ENCODE measurements at places on chromosomes 4 and X.

DNA sequence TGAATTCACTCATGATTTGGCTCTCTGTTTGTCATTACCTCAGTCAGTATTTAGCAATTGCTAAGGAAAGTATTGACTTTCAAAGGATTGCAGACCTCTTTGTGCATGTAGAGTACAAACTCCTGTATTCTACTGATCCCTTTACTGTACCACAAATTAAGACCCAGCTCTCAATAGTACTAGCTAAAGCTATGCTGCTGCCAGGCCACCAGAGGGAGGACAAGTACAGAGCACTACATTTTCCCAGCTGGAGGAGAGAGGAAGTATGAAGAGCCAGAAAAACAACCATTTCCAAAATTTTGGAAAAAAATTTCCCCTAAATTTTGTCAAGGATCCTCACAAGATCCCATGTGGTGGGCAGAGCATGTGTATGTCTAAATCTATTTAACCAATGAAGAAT is 175.0 kb upstream of the MTMR8 start:
- no peak for DNase-seq

DNA sequence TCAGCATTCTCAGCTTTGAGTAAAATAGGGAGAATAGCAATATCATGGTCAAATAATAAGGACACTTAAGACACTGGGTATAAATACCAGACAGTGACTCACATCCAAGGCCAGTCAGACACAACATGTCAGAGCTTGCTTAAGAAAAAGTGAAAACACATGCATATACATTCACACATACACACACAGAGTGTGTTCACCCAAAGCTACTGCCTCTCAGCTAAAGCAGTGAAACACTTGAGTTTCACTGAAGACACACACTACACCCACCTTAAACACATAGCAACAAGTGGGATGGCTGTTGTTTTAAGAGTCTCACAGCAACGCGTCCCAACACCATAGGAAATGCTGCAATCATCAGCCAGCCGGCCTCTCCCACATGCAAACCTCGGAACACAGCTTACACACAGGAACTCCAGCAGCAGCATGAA is 14.4 kb downstream of the SHROOM4 start:
- peak; percentile 89 for DNase-seq

DNA sequence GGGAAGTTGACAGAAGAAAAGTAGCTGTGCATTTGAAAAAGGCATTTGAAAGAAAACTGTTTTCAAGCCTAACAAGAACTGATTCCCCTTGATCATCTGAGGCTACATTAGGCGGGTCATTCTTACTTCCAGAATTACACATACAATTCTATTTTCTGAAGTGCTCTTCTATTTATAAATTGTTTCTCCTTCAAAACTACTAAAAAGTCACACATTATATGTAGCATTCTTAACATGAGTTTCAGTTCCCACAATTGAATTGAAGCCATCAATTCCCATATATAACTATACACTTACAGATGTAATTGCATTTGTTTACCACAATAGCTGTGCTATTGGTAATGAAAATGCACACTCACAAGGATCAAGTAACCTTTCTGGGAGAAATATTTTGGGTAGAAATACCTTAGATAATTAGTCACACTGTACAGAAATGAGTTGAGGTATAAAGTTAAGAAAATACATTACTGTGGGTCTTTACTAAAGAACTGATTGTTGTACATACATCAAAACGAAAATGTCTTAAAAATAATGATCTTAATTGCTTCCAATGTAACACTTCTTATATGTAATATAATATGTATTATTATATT is 1688.0 kb upstream of the AGA start:
- DNase-seq = no peak

DNA sequence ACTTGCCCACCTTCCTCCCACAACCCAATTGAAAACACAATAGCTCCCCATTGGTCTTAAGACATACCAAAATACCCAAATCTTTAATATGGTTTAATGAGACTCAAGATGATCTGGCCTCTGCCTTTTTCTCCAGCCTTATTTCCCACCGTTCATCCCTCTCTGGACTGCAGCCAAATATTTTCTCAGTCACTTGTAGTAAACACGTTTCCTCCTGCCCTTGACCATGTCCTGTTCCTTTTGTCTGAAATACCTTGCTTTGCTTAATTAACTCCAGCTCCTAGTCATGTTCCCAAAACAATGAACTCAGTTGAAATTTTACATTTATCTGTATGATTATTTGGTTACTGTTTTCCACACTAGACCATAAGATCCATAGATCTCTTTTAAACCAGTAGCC is 8.4 kb upstream of the NUP54 start:
- no peak for DNase-seq

DNA sequence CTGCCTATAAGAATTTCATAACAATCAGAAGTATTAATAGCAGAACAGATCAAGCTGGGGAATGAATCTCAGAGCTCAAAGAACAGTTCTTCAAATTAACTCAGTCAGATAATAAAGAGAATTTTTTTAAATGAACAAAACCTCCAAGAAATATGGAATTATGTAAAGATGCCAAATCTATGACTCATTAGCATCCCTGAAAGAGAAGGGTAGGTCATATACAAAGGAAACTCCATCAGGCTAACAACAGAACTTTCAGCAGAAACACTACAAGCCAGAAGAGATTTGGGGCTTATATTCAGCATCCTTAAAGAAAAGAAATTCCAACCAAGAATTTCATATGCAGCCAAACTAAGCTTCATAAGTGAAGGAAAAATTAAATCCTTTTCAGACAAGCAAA is 28.6 kb downstream of the CBR4 start:
- no peak for DNase-seq

GRCh38 chrX:118156254-118156952 is 39.8 kb upstream of the KLHL13 start:
- DNase-seq = no peak

- no peak for DNase-seq
These were observed 291.9 kb downstream of the FAM47A start for GRCh38 chrX:33840176-33840575.

DNA sequence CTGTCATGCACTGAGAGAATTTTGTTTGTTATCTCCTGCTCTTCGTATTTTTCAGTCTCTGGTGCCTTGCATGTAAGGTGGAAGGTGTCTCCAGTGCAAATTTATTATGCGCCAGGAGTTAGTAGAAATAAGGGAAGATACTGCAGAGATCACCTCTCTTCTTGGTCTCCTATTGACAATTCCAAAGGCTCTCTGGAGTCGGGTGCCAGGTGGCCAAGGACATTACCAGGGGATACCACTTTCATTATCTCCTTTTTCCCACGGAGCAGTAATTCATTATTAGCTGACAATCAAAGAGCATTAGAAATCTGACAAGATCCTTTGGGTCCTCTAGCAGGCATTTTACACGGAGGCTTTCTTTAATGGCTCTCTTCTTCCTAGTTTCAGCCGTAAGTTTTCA is 26.0 kb downstream of the ADD1 start:
- no peak for DNase-seq

DNA sequence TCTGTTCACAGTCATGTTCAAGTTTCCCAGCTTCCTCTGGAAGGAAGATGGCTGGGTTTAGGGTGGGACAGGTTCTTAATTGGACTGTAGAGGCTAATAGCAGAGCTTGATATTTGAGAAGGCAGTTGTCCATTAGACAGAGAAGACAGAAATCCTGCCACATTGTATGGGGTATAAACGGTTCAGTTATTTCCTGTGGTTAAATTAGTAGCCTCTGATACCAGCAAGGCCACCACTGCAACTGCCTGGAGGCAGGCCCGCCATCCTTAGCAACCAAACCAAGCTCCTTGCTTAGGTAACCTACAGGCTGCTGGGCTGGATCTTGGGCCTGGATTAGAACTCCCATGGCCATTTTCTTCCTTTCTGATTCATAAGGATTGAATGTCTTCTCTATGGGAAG is 1367.0 kb downstream of the PCDH7 start:
- DNase-seq = no peak

- no peak for DNase-seq
These were observed 191.1 kb upstream of the FAT4 start for GRCh38 chr4:125123570-125124109.

- DNase-seq = no peak
These were observed 110.6 kb downstream of the SORCS2 start for GRCh38 chr4:7302781-7303404.

- no peak for DNase-seq
These were observed 43.3 kb upstream of the MBNL3 start for GRCh38 chrX:132532097-132532496.
